ENCODE measurements at places on chromosomes 5 and 9.
A peak's percentile ranks its signal among the peaks of the same experiment; 100 is the strongest.

DNA sequence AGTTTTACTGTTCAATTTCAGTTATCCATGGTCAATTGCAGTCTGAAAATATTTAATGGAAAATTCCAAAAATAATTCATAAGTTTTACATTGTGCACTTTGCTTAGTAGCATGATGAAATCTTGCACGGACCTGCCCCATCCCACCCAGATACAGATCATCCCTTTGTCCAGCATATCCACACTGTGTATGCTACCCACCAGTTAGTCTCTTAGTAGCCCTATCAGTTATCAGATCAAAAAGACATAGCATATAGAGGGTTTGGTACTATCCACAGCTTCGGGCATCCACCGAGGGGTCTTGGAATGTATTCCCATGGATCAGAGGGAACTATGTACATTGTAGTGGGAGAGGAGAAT, 97.7 kb downstream of the SLC44A1 start:
- DNase-seq, result no peak

DNA sequence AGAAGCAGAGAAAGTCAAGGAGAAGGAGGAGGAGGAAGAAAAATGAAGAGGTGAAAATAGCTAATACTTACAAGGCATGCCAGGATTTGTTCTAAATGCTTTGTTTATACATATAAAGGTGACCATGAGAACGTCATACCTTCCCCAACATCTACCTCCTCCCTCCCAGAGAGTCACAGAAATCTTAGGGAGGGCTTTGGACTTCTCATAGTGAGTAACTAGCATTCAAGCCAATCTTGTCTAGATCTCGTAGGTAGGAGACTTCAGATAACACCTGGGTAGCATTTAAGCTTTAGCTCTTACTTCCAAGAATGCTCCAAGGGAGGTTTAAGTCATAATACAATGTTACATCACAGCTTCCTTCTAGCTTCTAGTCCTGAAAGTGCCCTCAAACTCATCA, 36.5 kb upstream of the GPBP1 start:
- DNase-seq, result no peak

DNA sequence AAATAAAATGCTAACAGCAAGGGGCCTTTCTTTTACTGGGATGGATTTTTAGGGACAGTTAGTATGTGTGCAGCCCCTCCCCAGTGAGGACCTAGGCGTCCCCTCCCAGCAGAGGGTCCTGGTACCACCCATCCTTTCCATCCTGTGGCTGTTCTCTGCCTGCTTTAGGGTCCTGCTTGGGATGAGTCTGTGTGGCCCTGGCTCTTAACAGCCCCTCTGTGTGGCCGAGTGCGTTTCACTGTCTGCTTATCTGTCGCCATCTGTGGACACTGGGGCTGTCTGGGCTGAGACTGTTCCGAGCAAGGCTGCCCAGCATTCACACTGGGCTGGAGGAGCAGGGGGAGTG, 17.0 kb downstream of the WNK2 start:
- no peak for DNase-seq

DNA sequence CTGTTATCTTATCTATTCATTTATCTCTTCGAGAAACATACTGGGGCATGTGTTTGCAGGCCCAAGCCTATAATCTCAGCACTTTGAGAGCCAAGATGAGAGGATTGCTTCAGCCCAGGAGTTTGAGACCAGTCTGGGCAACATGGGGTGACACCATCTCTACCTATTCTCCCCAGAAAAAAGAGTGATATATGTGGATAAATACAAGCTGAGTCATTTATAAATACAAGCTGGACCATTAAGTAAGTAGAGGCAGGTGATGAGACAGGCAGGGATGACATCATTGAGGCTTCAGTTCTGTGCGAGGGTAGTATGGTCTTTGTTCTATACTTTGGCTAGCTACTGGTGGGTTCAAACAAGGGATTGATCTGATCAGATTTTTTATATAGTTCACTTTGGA, 25.6 kb downstream of the PBX3 start:
- no peak for DNase-seq

DNA sequence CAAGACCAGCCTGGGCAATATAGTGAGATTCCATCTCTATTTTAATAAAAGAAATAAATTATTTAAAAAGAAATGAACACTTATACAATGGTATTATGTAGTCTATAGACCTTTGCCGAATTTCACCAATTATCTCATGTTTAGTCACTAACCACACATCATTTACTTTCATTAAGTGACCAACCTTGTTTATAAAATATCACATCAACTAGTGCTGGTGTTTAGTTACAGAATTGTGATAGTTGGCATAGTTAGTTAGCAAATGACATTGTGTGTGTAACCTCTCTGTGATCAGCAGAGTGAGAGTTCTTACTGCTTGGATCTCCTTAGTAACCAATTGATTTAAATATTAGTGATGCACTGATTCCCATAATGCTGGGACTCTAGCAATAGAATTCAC, 71.8 kb downstream of the PRR16 start:
- DNase-seq, result no peak

DNA sequence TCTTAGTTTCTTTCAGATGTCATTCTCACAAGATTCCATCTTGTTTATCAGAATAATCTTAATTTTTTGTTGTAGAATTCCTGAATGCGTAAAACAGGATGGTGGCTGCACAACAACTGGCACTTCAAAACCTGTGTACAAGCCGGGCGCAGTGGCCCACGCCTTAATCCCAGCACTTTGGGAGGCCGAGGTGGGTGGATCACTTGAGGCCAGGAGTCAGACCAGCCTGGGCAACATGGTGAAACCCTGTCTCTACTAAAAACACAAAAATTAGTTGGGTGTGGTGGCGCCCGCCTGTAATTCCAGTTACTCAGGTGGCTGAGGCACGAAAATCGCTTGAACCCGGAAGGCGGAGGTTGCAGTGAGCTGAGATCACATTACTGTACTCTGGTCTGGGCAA, 10.5 kb upstream of the CCNB1 start:
- no peak for DNase-seq

DNA sequence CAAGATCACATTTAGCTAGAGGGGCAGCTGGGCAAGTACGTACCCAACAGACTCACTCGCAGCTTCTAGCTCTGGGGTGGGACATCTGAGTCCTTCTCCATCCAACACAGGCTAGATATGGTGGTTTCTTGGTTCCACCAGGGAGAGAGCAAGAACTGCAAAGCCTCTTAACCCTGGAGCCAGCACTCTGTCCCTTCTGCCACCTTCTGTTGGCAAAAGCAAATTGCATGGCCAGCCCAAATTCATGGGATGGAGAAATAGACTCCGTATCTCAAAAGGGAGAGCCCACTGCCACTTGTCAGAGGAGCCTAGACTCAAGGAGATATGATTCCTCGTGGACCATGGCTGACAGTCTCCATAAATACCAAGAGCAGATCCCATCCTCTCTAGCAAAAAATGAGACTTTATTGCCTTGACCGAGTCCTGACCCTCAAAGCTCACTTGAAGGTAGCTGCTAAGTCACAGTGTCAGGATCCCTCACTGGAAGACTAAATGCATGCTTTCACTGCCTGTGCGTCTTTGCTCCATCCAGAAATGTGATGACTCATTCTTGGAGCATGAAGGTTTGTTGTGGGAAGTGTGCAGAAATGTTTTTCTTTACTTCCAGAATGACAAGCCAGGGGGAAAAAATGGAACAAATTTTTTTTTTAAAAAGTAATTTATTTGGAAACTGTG, 28.8 kb upstream of the ROR2 start:
- no peak for DNase-seq

GRCh38 chr5:128927644-128928043, 37.6 kb upstream of the SLC27A6 start:
- no peak for DNase-seq

- DNase-seq, result peak; percentile 50
Measured at GRCh38 chr5:158874343-158874742, 225.4 kb downstream of the EBF1 start.

DNA sequence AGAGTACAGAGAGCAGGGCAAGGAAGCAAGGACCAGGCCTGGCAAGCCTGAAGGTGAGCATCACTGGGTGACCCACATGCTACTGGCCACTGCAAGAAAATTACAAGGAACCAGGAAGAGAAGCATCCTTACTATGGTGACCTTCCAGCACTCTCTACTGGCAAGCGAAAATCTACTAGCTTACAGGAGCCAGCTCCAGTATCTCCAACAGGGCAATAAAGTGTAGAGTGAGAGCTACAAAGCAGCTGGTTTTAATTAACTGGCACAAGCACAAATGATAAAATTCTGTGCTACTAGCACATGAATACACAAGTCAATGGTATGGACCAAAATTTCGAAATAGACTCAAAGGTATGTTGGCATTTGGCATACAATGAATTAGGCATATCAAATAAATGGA, 113.3 kb upstream of the CAST start:
- no peak for DNase-seq

- DNase-seq, result no peak
Measured at GRCh38 chr5:178331491-178331996, 98.9 kb upstream of the PHYKPL start.

DNA sequence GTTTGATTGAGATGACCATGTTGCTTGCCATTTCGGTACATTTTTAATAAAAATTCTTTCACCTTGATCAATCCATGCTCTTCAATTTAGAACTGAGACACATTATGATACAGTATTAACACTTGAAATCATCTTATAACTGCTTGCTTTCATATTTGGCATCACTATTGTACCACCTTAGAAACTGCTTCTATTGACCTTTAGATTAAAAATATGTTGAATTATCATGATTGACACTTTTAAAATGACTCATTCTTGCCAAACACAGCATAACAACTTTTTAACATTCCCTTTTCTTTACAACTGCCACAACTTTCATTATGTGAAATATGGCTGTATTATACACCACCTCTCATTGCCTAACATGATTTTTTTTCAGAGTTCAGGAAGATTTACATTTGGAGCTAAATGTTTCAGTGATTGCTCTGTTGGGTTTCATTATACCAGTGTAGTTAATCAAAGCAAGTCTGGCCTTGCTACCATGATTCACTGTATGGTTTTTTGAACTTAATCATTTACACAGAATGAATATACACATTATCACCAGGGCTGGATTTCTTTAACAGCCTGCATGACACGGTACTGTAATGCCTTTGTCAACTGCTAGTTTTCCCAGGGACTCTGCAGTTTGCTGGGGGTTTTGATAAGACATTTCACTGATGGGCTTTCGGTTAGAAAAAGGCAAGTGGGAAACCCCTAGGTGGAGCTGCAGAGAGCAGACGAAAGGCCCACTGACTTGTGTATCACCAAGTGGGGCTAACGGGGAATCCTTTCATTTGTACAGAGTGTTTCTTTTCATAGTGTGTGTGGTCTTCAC, 93.6 kb upstream of the TLE4 start:
- peak; percentile 1 for DNase-seq

- DNase-seq, result no peak
Measured at GRCh38 chr5:137561608-137562007, 62.5 kb upstream of the SPOCK1 start.

- DNase-seq, result no peak
Measured at GRCh38 chr5:139976703-139977102, 66.4 kb downstream of the NRG2 start.

GRCh38 chr5:108003178-108003577, 332.4 kb upstream of the EFNA5 start:
- peak; percentile 8 for DNase-seq

GRCh38 chr5:138488481-138488945, 23.2 kb downstream of the EGR1 start:
- no peak for DNase-seq

GRCh38 chr5:41203033-41203432, 10.3 kb downstream of the C6 start:
- no peak for DNase-seq

DNA sequence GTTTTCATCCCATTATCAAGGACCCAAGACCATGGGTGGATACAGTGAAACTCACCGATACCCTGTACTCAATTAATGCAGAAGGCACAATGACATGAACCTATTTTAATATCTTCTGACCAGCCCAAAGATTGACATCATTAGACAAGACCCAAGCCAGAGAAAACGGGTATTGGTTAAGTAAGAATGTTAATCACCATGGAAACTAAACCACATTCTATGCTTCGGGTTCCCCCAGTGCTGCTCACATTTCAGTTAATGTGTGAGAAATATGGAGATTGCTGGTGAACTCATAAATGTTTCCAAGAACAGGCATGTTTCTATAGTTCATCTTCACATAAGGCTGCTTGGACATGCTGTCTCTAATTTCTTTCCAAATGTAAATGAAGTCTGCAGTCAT, 77.0 kb downstream of the IRX2 start:
- DNase-seq, result no peak

GRCh38 chr9:81964218-81965171, 21.2 kb downstream of the SPATA31D3 start:
- no peak for DNase-seq

- no peak for DNase-seq
Measured at GRCh38 chr5:107594253-107595045, 76.3 kb downstream of the EFNA5 start.
